Iris pigment epithelial cell (primary cell): ENCODE measurements at places on chromosomes 4 and X.
A peak's percentile ranks its signal among the peaks of the same experiment; 100 is the strongest.

GRCh38 chr4:184248216-184248615 lies 30.5 kb upstream of the ENPP6 start:
- peak; percentile 39 for DNase-seq

GRCh38 chrX:149948016-149948415 lies 9.7 kb upstream of the EOLA2 start:
- no peak for DNase-seq

GRCh38 chr4:53706422-53707032 lies 115.2 kb upstream of the LNX1 start:
- DNase-seq: peak; percentile 68

GRCh38 chrX:39677978-39678791 lies 419.6 kb downstream of the BCOR start:
- DNase-seq: no peak

- DNase-seq: peak; percentile 31
These were observed 17.6 kb upstream of the HS3ST1 start for GRCh38 chr4:11446155-11446811.

GRCh38 chr4:146522869-146523205 lies 1.1 kb upstream of the SLC10A7 start:
- peak; percentile 8 for DNase-seq
